ENCODE measurements at places on chromosomes 7 and 10.

GRCh38 chr7:54799792-54800191 lies 40.8 kb upstream of the SEC61G start:
- DNase-seq, result no peak

DNA sequence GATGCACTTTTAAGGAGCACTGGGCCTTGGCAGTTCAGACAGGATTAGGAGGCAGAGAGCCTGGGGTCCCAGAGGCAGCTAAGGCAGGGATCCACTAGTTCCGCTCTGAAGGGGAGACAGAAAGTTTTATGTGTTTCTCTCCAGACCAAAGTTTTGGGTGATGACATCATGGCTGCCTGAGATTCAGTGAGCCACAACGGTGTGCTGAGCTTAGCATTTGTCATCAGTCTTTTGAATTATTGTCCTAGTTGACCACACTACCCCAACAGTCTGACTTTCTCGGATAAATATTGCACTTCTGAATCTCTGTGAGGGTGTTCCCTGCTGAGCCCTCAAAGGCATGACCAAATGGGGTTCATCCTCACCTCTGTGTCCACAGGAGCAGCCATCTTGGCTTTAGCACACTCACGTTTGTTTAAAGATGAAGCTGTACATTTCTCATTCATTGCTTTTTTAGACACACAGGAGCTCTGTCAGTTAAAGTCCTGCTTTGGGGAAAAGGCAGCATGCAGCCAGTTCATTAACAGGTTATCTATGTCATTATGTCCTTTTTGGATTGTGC lies 297.7 kb upstream of the LRGUK start:
- no peak for DNase-seq

DNA sequence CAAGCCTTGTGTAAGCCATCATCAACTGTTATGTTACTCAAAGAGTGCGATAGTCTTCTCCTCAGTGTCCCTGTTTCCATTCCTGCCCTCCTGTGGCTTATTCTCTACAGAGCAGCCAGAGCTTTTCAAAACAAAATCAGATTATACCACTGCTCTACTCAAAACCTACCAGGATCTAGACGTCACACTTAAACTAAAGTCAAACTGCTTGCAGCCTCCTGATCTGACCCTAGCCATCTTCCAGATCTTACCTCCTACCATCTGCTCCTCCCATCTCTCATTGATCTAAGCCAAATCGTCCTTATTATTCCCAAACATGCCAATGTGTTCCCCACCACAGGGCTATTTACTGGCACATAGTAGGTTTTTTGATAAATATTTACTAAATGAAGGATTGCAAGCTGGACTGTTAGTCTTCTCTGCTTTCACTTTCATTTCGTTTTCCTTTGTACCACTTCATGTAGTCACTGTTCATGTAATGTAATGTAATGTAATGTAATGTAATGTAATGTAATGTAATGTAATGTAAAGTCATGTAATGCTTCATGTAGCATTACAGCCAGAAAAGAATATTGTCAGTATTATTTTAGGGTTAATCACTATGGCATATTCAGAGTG lies 116.1 kb downstream of the GPR37 start:
- DNase-seq, result no peak

GRCh38 chr7:126839624-126840023 lies 413.1 kb downstream of the GRM8 start:
- no peak for DNase-seq

- no peak for DNase-seq
Measured at GRCh38 chr10:83522881-83523386, 616.4 kb upstream of the GHITM start.

DNA sequence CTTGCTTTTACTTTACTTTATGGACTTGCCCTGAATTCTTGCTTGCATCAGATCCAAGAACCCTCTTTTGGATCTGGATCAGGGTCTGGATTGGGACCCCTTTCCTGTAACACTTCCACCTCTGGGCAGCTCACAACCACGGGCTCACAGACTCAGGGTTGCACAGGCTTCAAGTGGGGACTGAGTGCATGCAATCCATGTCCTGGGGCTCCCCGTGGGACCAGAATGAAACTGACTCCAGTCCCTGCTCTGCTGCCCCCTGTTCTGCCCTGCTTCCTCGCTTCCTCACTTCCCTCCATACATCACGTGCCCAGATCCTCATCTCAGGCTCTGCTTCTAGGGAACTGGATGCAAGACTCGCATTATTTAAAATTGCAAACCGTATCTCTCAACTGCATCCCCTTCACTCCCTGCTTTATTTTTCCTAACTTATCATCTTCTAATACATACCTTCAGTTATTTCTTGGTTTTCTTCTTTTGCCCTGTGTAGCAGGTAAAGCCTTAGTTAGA lies 23.3 kb upstream of the INMT start:
- no peak for DNase-seq

DNA sequence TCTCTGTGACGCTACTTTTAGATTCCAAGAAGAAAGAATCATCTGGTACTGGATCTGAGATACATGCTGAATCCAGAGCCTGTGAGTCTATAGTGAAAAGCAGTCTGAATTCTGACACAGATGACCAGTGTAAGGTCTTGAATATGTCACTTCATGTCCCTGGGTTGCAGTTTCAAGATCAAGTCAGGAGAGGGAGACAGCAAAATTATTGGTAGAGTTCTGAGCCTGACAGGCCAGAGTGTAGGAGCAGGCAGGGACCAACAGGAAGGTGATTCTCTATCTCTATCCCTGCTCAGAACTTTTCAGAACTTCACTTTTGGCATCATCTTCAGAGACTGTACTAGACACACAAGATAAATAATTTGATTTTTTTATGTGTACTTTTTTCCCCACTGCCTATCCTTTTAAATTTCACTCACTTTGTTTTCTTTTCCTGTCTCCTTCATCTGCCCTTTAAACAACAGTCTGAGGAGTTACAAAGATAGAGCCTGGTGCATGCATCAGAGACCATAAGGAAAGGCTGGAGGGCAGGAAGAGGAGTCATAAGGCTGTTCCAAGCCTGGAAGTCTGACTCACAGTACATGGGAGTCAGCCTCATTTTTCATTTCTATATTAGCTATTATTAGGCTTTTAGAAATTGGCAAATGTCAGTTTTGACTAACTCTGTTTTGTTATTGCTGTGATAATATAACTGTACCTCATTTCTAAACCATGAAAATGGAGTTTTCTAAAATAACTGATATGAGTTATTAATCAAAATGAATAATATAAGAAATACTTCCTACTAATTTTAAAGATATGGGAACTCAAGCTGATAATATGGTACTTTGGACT lies 120.2 kb upstream of the TMEM229A start:
- no peak for DNase-seq

DNA sequence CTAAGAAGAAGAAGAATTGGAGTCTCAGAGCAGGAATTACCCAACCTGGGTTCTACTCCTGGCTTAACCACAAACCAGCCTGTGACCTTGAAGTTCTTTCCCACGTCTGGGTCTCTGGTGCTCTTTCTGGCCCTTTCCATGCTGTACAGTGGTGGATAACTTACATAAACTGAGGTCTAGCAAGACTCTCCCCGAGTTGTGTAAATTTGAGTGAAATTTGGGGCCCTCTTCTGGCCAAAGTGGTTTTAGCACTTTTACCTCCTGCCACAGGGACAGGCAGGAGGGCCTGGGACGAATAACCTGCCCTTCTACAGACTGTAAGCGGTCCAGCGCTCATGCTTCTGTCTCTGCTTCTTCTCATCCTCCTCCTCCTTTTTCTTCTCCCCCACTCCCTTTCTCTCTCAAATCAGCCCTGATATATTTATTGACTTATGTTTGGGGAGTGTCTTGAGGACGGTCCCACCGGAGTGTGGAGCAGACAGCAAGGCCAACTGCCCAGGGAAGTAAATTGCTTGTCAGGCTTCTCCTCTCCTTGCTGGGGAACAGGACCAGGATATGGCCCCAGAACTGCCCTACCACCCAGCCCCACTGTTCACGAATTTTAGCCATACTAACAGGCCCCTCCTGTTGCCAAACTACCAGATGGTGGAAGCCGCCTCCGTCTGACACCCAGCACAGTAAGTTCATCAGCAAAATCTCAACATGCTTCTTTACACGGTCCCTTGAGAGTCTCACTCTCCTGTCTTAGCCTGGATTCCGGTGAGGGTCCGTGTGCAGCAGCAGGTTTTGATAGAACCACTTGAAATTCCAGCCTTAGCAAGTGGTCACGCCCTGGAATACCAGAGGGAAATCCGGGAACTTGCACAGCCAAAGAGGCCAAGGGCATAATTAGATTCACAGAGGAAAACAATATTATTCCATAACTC lies 4.0 kb upstream of the SH3PXD2A start:
- DNase-seq, result no peak

DNA sequence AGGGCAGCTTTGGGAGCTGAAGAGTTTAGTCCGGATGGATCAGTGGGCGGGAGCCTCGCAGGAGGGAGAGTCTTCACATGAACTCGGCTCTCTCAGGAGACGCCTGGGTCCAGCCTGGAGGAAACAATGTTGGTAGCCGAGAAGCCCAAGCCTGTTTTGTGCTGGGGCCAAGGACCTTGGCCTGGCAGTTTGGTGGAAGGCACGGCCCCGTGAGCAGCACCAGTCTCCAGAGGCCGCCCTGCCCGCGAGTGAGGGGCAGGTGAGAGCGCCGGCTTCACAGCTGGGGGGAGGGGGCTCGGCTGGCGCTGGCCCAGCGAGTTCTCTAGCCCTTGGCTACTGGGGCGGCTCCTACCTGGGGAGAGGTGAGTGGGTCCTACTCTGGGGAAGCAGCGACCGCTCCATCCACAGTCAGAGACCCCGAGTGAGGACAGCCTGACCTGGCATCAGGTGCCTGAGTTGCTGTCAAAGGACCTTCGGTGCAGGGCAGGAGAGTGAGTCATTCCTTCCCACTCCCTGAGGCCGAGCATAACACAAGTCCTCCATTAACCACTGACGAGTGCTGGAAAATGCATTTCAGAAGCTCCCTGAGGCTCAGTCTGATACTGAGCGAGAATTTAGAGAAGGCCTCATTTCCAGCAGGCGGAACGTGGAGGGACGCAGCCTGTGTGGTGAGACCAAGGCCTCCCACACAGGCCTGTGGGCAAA lies 89.3 kb upstream of the DIP2C start:
- DNase-seq, result no peak

DNA sequence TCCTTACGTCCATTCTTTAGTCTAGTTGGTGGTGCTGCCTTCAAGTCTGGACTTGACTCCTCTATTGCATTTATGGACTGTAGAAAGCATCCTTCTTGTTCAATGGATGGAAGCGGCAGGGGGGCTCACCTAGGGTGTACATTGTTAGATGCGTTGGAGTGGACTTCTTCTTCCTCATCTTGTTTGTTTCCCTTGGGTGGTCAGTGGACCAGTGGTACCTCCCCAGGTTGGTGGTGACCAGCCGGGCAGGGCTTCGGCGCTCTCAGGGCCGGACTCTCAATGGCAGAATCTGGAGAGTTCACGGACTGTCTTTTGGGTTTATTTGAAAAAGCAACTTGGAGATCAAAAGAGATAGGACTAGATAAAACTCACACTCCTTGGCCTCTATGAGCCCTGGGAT lies 6.2 kb upstream of the BTBD16 start:
- DNase-seq, result no peak

DNA sequence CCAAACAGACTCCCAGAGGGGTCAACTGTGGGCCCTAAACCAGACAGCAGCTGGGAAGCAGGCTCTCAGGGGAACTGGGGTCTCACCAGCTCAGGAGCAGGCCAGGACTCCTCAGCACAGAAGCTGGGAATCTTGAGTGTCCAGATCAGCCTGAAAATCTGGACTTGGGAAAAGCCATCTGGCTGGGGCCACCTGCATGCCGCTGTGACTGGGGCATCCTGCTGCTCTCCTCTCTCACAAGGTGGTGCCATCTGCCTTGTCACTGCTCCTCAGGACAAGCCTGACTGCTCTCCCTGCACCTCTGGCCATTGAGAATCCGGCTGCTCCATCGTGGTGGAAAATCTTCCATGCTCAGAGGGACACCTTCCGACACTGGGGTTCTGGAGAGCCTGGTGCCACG lies 141.4 kb downstream of the PLPP4 start:
- DNase-seq, result no peak

DNA sequence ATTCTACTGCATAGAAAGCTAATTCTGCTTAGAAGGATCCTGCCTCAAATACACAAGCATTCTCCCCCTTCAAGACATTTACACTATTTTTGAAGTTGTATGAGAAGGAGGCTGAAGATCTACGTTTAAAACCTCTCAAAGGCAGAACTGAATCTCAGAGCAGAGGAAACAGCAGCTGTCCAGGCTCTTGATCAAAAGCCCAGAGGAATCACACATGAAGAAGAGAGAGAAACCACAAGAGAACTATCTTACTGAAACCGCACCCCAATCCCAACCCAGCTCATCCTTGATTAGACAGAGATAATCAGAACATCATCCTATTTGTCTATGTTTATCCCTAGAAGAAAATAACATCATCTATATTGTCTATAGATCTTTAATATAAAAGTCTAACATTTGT lies 2.2 kb upstream of the DNAJC1 start:
- DNase-seq, result no peak
